Ovary (tissue), 10 donors: ENCODE measurements at places on chromosomes 2 and 18.

- no peak for DNase-seq
Measured at GRCh38 chr2:191100216-191100615, 50.6 kb downstream of the STAT4 start.

- DNase-seq: no peak
Measured at GRCh38 chr2:235827585-235827992, 333.7 kb downstream of the AGAP1 start.

DNA sequence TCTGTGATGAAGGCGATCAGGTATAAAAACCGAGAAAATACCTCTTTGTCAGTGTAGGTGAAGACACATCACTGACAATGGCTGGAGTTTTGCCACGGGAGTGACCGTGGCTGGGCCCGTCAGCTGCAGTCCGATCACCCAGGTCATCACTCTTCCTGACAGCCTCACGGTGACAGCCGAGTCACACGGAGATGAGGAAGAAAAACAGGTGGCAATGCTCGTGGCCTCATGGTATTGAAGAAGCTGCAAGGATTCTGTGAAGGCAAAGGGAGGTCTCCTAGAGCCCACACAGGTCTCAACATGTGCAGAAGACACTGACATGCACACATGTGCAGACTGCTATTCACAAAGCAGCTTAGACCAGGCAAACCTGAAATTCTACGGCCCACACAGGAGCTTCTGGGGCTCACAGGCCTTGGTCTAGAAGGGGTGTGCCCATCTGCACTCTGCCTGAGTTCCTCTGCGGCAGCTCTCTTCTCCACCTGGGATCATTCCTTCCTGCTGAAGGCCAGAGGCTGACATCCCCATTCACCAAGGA is 7.4 kb downstream of the COPS9 start:
- peak; percentile 2 for DNase-seq

- DNase-seq: no peak
Measured at GRCh38 chr18:29397536-29397935, 1220.6 kb upstream of the CDH2 start.

- DNase-seq: no peak
Measured at GRCh38 chr2:148515976-148516375, 128.6 kb upstream of the EPC2 start.

GRCh38 chr2:6545795-6546194 is 319.9 kb downstream of the CMPK2 start:
- no peak for DNase-seq

DNA sequence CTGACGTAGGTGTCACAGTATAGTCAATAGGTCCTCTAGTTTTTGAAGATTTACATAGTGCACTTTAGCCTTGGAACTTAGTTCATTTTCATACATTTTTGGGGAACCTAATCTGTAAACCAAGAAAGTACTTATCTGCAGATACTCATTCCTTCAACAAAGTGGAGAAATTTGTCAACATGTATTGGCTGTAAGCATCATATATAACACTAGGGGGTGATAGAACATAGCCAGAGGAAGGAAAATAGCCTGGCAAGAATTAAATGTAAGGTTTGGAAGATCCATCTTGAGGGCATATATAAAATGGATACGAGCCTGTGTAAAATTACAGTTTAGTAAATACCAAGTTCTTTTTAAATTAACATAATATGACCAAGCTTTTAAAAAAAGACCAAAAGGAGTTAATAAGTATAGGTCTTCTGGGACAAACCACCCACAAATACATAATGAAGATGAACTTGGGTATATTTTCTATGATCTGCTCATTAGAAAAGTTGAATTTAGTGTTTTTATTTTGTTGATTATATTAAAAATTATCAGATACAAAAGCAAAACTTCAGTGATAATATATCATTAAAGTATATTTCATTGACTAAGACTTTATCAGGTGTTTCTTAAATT is 18.2 kb downstream of the RPL37A start:
- no peak for DNase-seq

GRCh38 chr2:108835040-108835439 is 48.5 kb downstream of the CCDC138 start:
- no peak for DNase-seq

- DNase-seq: no peak
Measured at GRCh38 chr2:230234845-230235244, 9.3 kb downstream of the SP140 start.

GRCh38 chr2:42030829-42031228 is 17.0 kb upstream of the PKDCC start:
- no peak for DNase-seq

- no peak for DNase-seq
Measured at GRCh38 chr18:62683935-62684334, 31.4 kb upstream of the PHLPP1 start.

DNA sequence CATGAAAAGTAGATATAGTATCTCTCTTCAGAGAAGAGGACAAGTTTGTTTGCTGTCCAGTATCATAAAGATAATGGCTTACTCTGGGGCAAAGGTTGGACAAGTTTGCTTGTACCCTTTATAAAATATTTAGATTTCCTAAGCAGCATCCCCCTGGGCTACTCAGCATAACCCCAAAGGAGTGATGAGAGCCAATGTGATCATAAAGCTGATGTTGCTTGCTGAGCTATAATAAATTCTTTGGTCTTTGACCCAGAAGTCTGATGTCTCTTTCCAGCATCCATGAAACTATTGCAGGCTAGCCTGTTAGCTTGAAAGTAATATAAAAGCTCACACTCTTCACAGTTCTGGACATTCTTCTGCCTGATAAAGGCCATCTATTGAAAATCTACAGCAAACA is 138.3 kb upstream of the STON1 start:
- no peak for DNase-seq

DNA sequence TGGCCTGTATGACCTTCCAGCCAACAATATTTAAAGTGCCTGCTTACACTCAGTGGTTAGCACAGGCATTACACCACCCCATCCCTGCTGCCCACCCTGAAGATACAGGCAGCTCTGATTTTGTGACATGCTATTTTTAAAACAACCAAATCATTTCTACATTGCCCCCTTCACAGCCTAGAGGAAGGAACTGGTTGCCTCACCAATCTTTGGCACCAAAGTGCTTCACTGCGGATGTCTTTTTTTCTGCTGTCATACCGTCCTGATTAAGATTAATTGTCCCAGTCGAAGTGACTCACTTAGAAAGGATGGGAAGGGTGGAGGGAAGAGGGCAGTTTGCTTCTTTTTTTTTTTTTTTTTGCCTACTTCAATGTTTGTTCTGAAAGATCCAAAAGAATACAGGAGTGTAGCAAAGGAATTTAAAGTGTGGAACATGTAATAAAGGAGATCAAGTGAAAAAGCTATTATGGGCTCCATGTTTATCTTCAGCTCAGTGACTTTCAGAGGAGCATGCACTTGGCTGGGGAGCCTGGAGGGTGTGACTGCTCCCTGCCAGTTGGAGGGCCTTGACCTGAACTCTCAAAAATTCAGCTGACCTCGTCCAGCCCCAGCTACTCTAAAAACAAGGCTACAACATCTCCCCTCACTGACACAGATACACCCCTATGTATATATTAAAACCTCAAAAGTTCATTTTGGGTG is 501.1 kb upstream of the TNP1 start:
- DNase-seq: peak; percentile 64

- DNase-seq: no peak
Measured at GRCh38 chr2:44748-45341, 1.5 kb downstream of the FAM110C start.

GRCh38 chr2:14492920-14493503 is 139.5 kb upstream of the LRATD1 start:
- DNase-seq: no peak

DNA sequence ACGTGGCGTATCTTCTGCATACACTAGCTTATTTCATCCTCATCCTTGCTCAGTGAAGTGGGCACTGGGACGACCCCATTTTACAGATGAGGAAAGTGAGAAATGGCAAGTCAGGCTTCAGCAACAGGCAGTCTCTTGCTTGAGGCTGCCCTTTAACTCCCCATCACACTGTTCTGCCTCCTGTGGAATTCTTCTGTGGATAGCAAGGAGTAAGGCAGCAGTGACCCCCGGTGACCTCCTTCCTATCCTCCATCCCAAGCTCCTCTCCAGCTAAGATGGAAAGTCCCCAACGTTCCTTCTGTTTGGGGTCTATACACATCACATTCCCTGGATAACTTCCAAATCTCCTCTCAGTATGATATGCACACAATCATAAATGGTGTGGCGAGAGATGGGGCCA is 10.5 kb downstream of the ANKRD29 start:
- DNase-seq: no peak

- DNase-seq: no peak
Measured at GRCh38 chr2:112062894-112063293, 7.8 kb downstream of the TMEM87B start.

GRCh38 chr18:45541421-45541820 is 73.9 kb upstream of the SLC14A2 start:
- DNase-seq: no peak

GRCh38 chr2:132384491-132385151 is 32.0 kb upstream of the GPR39 start:
- DNase-seq: no peak

- DNase-seq: no peak
Measured at GRCh38 chr2:20487030-20487391, 40.1 kb downstream of the RHOB start.

DNA sequence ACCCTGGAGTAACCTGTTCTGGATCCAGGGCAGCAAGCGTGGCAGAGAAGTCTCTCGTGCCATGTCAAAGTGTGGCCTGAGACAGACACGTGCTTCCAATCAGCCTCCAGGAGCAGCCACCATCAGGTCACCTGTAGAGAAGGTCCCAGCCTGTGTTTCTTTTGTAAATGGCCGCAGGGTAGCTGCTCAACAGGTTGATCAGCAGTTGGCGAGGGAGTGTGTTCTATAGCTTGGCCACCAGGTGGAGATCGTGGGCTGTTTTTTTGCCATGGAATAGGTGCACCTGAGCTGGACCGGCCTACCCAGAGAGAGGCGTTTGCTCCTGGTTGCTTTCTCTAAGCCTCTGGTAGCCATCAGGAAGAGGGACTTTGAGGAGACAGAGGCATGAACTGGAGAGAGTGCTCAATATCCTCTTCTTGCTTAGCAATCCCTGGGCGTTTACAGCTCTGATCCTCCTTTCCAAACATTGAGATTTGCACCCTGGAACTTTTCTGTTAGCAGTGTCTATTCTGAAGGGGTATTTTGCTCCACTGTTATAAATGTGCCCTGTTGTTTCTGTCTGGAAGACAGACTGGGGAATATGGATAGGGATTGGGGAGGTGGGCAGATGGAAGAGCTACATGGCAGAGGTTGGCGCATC is 34.2 kb upstream of the EN1 start:
- no peak for DNase-seq

DNA sequence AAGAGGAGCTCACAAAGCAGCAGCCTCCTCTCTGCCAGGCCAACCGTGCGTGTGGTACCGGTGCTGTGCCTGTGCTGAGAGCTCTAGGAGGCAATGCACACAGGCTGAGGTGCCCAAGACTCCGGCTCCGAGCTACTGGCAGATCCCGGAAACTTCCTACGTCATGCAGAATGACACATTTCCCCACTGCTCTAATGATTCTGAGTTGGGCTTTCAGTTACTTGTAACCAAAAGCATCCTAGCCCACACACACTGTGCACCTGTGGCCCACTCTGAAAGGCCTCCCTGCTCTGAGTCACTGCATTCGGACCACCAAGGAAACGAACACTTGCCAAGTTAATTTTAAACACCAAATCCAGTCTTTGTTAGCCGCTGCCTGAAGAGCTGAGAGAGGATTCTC is 9.3 kb upstream of the RNU4ATAC start:
- no peak for DNase-seq

DNA sequence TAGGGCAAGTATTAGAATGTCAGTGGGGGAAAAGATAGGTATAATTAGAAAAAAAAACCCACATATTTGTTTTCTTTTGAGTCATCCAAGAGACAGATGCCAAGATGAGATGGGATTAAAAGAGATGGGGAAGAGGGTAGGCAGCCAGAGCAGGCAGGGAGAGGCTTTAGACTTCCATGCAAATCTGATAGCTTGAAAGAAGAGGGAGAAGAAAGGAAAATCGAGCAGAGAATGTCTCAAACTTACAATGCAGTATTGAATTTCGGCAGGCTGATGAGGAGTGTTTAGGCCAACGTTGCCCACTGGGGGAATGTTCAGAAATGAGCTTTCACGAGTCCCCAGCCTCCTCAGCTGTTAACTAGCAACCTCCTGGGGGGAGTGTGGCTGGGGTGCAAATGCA is 91.3 kb downstream of the SPATS2L start:
- no peak for DNase-seq

DNA sequence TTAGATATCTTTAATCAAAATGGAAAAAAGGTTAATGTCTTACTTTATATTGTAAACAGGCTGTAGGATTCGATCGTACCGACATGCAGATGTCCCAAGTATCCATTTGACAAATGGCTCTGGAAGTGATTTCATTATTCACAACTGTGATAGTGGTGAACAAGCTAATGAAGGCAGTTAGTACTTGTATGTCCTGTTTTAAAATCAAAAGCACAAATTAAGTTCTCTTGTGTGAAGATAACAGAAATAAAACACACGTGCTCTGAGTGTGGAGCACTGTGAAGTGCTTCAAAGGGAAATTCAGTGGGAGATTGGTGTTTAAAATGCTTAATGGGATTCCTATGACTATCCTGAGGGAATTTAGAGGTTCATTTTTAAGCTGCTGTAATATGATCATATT is 8.6 kb upstream of the LRP1B start:
- DNase-seq: no peak

- peak; percentile 37 for DNase-seq
Measured at GRCh38 chr18:63949068-63949737, at the start of gene HMSD. HMSD (plus strand) TSS chr18:63949301; CDS start chr18:63953456, 4,155 bp downstream.

- no peak for DNase-seq
Measured at GRCh38 chr2:222613715-222614331, 42.1 kb downstream of the FARSB start.

- no peak for DNase-seq
Measured at GRCh38 chr18:74068296-74068695, 79.3 kb downstream of the FBXO15 start.

DNA sequence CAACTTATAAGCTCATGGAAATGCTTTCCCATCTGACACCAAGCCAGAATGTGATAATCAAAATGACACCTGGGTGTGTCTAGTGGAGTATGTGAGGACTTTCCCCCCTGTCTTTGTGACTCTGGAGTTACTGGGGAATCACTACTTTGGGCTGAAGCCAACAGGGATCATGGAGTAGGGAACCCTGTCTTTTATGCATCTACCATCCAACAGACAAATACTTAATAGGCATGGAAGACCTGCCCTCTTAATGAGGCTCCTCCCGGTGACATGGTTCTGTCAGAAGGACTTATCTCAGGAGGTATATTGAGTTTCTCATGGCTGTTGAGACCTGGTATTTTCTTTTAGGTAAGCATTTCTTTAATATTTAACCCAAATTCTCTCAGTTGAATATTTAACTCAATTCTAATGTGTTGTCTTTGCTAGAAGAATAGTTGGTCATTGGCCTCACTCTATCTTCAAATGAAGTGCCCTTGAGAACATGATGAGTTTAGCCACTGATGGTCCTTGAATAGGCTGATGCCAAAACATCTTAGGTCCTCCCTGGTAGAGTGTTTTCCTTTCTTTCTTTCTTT is 42.1 kb downstream of the TGIF1 start:
- DNase-seq: no peak

- no peak for DNase-seq
Measured at GRCh38 chr2:117967977-117968718, 45.7 kb downstream of the CCDC93 start.

GRCh38 chr2:72115110-72116080 is 32.3 kb downstream of the CYP26B1 start:
- no peak for DNase-seq
